ENCODE measurements at places on chromosomes 13 and 19.

GRCh38 chr19:47107953-47108746, 5.4 kb downstream of the ZC3H4 start:
- DNase-seq = no peak

DNA sequence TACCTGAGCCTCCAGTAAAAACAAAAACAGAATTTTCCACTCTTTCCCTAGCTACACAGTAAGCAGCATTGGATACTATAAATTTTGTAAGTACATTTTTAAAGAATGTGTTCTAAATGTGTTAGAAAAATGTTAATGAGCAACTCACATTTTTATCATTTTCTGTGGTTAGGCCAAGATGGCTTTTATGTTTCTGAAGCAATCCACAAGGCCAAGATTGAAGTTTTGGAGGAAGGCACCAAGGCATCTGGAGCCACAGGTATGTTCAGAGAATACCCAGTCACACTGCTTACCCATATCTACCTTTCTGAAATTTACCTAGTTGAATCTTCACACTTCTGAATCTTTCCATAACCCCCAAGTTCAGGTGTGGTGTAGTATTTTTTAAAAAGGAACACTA, 21.6 kb downstream of the SERPINE3 start:
- DNase-seq = no peak

DNA sequence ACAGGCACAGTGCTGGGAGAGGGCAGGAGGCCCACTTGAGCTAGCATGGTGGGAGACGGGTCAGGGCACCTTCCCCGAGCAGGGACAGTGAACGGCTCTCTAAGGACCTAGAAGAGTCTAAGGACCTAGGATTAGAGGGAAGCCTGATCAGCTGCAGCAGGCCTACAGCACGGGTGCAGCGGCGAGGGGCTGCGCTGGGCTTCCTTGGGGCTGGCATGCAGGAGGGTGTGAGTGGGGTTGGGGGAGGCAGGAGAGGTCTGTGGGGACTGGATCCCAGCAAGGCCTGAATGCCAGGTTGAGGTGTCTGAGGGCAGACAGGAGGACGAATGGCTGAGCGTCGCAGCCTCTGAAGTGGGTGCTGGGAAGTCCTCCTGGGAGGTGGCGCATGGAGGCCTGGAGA, 3.6 kb downstream of the SCAF1 start:
- DNase-seq = no peak

GRCh38 chr19:13790354-13790753, 4.9 kb upstream of the ZSWIM4 start:
- DNase-seq = no peak

DNA sequence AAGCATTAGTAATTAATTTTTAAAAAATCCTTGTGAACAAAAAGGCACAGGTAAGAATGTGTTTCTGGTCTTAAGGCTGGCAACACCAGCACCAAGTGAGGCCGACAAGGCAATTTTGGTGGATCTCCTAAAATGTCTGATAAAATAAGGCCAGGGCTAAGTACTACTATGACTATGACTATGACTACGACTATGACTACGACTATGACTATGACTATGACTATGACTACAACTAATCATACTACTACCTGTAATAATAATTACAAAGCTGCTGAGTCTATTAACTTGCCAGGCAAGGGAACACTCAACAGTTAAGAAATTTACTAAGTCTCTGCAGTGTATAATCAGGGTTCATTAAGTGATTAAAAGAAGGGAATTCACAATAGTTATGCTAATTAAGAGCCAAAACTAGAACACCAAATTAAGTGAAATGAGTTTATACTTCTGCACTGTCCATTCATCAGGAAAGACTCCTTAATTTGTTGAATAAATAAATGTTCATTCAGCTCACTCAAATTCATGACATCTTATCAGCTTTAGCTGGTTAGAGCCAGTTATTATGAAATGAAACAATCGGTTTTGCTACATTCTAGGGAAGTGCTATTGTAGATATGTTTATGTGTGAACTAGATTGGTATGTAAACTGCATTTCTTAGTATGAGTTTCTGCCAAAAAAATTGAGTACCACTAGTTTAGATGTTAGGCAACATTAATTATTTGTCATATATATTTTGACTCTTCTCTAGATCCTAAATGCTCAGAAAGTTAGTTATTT, 1626.2 kb upstream of the PCDH20 start:
- no peak for DNase-seq

GRCh38 chr19:10113592-10113963, 2.1 kb downstream of the P2RY11 start:
- DNase-seq = no peak

DNA sequence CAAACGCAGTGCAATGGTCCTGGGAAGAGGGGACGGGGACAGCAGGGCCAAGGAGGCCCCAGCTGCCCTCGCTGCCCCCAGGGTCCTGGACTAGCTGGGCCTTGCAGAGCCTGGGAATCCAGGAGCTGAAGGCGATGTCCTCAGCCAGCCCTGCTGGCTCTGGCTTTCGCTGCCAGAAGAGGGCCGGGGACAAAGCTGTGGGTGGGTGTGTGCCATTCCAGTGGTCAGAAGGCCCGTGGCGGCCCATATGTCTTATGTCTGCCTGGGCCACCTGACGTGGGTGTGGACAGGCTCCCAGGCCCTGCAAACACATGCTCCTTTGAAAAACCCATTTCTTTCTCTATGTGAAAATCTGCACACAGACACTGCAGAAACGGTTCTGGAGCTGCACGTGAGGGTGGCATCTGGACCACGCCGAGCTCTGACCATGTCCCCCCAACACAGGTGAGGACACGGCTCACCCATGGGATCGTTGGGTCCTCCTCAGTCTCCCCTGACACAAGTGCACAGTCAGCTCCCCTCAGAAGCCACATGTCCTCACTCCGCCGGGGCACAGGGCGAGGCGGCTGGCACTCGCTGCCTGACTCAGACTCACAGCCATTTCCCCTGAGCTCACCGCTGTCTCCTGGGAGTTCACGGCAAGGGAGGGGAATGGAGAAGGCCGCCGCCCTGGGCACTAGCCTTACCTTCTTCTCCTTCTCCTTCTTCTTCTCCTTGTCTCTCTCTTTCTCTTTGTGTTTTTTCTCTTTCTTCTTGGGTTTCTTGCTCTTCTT, 16.9 kb downstream of the IZUMO4 start:
- DNase-seq = no peak

GRCh38 chr19:14182476-14182875, 23.5 kb downstream of the ADGRL1 start:
- DNase-seq = no peak

GRCh38 chr13:31538067-31539042, 201.0 kb upstream of the RXFP2 start:
- DNase-seq = no peak

- DNase-seq = peak; percentile 54
Measured at GRCh38 chr19:17282488-17283125, 906 bp downstream of the ANKLE1 start.

- no peak for DNase-seq
Measured at GRCh38 chr19:12843999-12844732, 5.9 kb downstream of the MAST1 start.

DNA sequence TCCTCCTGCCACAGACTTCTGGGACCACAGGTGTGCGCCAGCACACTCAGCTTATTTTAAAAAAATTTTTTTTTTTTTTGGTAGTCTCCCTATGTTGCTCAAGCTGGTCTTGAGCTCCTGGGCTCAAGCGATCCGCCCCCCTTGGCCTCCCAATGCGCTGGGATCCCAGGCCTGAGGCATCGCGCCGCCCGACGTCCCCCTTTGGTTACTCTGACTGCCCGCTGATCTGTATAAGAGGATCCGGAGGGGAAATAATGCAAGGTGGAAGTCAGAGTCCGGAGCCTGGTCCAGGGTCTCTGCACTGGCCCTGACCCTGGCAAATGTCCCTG, 486 bp upstream of the ZNF805 start:
- DNase-seq = no peak

GRCh38 chr19:55220525-55220924, 8.0 kb downstream of the TMEM86B start:
- DNase-seq = no peak

DNA sequence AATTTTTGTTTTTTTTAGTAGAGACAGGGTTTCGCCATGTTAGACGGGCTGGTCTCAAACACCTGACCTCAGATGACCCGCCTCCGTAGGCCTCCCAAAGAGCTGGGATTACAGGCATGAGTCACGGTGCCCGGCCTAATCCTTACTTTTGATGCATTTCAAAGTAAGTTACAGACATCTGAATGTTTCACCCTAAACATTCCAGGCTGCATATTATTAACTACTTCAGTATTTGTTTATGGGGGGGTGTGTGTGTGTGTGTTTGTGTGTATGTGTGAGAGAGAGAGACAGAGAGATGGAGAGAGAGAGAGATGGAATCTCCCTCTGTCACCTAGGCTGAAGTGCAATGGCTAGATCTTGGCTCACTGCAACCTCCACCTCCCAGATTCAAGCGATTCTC, 13.1 kb downstream of the SULT2B1 start:
- DNase-seq = no peak

GRCh38 chr19:4645718-4646117, 6.4 kb downstream of the TNFAIP8L1 start:
- DNase-seq = no peak

GRCh38 chr13:74115133-74115532, 19.1 kb downstream of the KLF12 start:
- no peak for DNase-seq

DNA sequence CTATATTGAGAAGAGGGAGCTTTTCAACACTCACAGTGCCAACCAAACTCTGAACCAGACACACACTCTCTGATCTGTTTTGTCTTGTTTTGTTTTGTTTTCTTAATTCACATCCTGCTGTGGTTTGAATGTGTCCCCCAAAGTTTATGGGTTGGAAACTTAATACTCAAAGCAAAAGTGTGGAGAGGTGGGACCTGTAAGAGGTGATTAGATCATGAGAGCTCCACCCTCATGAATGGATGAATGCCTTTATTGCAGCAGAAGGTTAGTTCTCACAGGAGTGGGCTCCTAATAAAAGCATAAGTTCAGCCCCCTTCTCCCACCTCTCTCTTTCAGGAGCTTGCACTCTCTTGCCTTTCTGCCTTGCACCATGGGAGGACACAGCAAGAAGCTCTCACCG, 957.1 kb downstream of the PCDH9 start:
- DNase-seq = no peak

- no peak for DNase-seq
Measured at GRCh38 chr13:45451282-45451681, 13.5 kb upstream of the COG3 start.

- no peak for DNase-seq
Measured at GRCh38 chr13:90281709-90282108, 1065.8 kb upstream of the MIR17HG start.

- DNase-seq = no peak
Measured at GRCh38 chr19:33157906-33158305, 26.0 kb downstream of the WDR88 start.

- no peak for DNase-seq
Measured at GRCh38 chr13:86758116-86758515, 913.1 kb upstream of the SLITRK5 start.
